ENCODE measurements at places on chromosomes 7 and 10.

DNA sequence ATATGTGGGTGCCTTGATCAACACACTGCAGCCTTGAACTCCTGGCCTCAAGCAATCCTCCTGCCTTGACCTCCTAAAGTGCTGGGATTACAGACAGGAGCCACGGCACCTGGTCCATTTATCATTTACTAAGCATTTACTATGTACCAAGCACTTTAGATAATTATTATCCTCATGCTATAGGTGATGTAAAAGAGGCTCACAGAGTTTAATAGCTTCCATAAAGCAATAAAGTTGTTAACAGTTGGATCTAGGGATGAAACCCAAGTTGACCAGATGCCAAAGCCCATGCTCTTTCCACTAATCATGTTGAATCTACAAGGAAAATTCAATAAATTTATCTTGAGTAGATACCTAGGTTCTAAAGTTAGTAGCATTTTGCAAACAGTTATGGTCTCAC lies 5.0 kb downstream of the NAPEPLD start:
- DNase-seq, result no peak

GRCh38 chr7:99558306-99559174 lies at the start of gene ZNF655:
ZNF655 (plus strand) TSS chr7:99558642; CDS start chr7:99560560, 1,918 bp downstream.
- DNase-seq, result peak; percentile 93

DNA sequence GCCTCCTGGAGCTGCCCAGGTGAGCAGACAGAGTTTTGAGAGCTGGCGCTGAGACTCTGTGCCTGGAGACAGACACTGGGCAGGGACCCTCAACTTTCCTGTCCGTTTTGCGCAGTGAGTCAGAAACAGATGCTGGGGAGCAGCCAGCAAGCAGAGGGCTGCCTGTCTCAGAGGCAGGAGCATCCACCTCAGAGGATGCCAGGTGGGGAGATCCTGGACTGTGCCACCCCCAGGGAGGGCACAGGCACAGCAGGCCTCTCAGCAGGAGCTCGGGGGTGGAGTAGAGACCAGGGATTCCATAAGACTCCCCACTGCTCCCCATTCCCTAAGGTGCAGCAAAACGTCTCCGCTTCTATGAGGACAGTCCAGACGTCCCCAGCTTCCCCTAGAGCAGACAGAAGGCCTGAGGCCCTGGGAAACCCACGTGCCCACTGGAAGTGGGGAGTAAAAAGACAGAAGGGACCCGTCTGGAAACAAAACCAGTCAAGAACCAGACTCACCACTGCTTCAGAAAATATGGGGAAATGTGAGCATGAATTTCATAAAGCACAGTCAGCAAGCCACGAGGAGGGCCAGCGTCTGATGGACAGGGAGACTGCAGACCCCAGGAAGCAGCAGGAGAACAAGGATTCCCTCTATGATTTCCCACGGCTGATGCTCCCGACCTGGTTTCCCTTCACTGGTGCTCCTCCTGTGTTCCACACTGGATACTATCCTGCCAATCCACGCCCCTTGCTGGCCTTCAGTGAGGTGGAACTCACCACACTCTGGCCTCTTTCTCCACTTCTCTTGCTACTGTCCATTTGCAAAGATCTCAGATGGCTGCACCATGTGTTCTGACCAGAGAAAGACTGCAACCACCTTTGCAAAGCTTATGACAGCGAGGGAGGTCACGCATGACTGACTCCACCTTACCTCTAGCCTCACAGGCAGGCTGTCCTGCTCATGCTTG lies 151.3 kb upstream of the FAM20C start:
- no peak for DNase-seq

- no peak for DNase-seq
These were observed 258.0 kb upstream of the PRKCQ start for GRCh38 chr10:6838118-6838517.

DNA sequence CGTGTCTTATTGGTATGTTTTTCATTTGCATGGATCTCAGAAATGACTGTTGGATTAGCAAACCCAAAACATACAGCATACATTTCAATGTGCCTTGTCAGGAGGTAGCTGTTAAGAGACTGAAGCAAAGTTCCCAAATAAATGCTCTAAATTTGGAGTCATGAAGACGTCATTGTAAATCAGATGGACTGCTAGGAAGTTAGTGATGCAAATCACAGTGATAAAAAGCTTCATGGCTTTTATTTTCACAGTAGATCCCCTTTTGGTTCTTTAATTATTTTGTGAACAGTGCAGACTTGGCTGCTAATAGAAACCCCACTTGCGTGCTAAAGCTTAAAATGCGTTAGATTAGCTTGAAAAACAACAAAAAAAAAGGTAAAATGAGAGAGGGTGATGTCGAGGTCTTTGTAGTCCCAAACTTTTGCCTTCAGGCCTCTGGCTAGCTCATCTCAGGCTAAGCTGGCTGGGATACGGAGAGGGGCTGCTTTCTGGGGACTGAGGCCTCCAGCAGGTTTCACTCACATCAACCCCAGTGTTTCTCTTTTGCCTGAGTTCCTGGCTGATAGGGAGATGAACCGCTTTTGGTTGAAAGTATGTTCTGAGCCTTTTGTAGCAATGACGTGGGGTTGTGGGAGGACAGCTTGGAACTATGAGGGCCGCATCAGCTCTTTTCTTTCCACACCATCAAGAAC lies 107.1 kb upstream of the CDCA7L start:
- no peak for DNase-seq

- no peak for DNase-seq
These were observed 93.5 kb upstream of the KIAA1217 start for GRCh38 chr10:24115403-24115802.

DNA sequence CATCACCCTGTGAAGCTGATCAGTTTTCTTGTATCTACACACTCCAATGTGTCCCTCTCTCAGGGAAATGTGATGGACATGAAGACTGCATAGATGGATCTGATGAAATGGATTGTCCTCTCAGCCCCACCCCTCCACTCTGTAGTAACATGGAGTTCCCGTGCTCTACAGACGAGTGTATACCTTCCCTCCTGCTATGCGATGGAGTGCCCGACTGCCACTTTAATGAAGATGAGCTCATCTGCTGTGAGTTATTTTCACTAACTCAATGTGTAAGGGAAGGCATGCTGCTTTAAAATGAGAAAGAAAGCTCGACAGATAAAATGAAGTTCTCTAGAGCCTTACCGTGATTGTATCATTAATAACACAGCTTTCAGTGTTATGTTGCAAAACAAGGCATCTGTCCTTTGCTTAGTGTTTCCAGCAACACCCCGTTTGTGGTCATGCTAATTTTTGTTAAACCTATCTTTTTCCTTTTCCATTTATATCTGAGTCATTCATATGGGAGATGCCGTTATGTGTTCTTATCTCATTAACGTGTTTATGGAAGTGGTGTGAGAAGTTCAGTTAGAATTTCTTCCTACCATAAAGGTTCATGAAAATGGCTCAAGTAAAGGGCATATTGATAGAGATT lies 220.9 kb upstream of the PLXDC2 start:
- DNase-seq, result no peak

GRCh38 chr7:94620703-94621118 lies 35.2 kb downstream of the SGCE start:
- peak; percentile 88 for DNase-seq

GRCh38 chr10:89644691-89644966 lies 413 bp downstream of the PANK1 start:
- DNase-seq, result no peak

DNA sequence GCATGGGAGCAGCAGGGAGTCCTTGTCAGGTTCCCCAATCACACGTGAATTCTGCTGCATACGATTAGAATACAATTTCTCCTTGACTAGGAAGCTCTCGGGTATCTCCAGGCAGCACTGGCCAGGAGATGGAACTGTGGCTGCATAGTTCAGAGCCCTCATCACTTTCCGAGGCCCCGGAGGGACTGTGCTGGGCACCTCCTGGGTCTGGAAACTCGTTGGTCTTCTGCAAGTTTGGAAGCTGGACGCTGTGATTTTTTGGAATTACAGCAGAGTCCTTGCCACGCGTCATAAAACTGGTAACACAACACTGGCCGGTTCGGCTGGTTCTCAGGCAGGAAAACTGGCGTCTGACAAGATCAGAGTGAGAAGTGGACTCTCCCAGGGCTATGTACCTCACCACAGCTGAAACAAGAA lies 216.1 kb downstream of the CCDC3 start:
- DNase-seq, result no peak

GRCh38 chr7:142885311-142886230 lies at the start of gene TRPV6:
TRPV6 (minus strand) TSS chr7:142885745.
- no peak for DNase-seq

- DNase-seq, result peak; percentile 2
These were observed 505 bp upstream of the FAM204A start for GRCh38 chr10:118342638-118343020.

DNA sequence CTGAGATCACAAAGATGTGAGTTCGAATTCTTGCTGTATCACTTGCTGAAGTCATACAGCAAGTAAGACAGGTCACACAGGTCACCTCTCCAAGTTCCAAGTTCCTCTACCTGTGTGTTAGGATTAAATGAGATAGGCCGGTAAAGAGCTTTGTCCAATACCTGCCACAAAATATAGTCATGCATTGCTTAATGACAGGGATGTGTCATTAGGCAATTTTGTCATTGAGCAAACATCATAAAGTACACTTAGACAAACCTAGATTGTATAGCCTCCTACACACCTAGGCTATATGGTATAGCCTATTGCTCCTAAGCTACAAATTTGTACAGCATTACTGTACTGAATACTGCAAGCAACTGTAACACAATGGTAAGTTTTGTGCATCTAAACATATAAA lies 469.4 kb downstream of the KCNMA1 start:
- DNase-seq, result no peak

DNA sequence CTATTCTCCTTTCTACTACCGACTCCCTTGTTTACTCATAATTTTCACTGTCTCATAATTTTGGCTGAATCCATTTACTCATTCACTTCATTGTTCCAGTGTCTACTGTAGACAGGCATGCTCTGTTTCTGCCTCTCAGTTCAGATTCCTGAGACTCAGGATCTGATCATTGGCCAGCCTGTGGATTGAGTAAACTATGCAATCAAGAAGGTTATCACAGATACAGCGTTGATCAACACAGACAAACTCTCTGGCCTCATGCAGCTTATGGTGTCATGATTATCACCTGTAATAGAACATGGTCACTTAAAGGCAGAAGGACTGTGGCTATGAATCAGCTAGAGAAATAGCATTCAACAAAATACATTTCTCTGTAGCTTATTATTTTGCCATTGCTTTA lies 86.0 kb downstream of the SEMA3E start:
- no peak for DNase-seq

GRCh38 chr7:67311901-67312300 lies 315.3 kb downstream of the TYW1 start:
- DNase-seq, result peak; percentile 18

DNA sequence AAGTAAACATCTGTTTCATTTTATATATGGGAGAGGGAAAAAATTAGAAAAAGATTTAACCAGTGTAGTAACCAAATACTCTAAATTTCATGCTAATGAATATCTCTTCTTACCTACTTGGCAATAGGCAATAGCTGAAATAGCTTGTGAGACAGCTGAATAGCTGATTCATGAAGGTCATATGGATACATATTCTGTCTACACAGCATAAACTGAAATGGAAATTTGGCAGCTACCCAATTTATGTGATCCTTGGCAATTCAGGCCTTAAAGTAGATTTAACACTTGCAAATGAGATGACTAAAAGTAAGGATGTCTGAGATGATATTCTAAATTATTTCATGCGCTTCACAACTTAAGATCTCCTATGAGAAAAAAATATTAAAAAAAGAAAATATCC lies 261.2 kb upstream of the SEMA3A start:
- DNase-seq, result peak; percentile 52

DNA sequence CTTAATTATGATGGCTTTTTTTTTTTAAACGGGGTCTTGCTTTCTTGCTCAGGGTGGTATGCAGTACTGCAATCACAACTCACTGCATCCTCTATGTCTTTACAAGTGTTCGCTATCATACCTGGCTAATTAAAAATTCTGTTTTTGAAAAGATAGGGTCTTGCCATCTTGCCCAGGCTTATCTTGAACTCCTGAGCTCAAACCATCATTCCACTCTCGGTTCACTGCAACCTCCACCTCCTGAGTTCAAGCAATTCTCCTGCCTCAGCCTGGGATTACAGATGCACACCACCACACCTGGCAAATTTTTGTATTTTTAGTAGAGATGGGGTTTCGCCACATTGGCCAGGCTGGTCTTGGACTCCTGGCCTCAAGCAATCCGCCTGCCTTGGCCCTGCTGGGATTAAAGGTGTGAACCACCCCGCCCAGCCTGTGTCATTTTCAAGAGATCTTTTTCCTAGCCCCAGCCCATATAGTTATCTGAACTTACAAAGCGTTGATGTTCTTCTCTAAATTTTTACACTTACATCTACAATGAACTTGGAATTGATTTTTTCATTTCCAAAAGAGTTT lies 6.0 kb downstream of the HNRNPF start:
- no peak for DNase-seq

- no peak for DNase-seq
These were observed 93.1 kb downstream of the ADARB2 start for GRCh38 chr10:1644191-1644711.

GRCh38 chr7:38870147-38870546 lies 38.8 kb downstream of the VPS41 start:
- DNase-seq, result peak; percentile 27

DNA sequence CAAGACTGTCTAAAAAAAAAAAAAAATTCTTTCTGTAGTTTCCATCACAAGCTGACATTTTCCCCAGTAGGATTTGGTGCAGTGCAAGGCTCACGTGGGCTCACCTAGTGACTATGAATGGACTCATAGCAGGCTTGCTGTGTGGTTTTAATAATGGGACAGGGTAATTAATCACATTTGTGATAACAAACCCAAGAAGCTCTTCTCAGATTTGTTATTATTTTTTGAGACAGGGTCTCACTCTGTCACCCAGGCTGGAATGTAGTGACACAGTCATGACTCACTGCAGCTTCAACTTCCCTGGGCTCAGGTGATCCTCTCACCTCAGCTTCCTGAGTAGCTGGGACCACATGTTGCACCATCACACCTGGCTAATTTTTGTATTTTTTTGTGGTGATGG lies 40.0 kb downstream of the NACAD start:
- no peak for DNase-seq

DNA sequence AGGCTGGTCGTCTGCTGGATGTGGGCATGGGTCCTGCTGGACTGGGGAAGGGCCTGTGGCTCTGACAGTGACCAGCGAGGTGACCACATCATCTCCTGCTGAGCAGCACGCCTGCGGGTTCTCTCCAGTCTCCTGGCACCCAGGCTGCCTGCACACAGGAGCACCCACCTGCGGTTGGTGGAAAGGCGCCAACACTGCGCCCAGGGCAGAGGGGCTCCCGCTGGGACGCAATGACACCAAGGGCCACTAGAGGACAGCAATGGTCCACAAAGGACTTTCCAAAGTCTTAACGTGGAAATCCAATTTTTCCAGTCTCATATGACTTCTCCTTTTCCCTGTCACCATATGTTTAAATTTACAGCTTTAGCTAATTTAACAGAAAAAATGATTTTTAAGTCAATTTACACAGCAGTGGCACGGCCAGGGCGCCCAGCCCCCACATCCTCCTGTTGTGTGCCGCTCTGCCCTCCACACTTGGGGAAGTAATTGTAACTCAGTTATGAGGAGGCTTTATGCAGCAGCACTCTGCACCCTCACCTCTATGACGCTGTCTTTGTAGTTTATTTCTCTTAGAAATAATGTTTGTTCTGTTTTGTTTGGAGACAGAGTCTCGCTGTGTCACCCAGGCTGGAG lies 38.1 kb downstream of the CFAP46 start:
- peak; percentile 8 for DNase-seq
